ENCODE measurements at places on chromosomes 11 and 22. TPM values are rescaled to one million over a fixed set of nuclear protein-coding genes. Genes with fewer than 3 reads are reported as not detected.

Gene PI4KA
- 148 TPM for total RNA-seq

Gene APOA1
- 1.3 TPM for total RNA-seq

Gene ADAMTS15
- total RNA-seq: 0.05 TPM

Gene JAM3
- total RNA-seq: 9.1 TPM

Gene C11orf91
- total RNA-seq: 0.47 TPM

GRCh38 chr11:35893796-35894475, 49.9 kb upstream of the LDLRAD3 start:
- no peak for DNase-seq

DNA sequence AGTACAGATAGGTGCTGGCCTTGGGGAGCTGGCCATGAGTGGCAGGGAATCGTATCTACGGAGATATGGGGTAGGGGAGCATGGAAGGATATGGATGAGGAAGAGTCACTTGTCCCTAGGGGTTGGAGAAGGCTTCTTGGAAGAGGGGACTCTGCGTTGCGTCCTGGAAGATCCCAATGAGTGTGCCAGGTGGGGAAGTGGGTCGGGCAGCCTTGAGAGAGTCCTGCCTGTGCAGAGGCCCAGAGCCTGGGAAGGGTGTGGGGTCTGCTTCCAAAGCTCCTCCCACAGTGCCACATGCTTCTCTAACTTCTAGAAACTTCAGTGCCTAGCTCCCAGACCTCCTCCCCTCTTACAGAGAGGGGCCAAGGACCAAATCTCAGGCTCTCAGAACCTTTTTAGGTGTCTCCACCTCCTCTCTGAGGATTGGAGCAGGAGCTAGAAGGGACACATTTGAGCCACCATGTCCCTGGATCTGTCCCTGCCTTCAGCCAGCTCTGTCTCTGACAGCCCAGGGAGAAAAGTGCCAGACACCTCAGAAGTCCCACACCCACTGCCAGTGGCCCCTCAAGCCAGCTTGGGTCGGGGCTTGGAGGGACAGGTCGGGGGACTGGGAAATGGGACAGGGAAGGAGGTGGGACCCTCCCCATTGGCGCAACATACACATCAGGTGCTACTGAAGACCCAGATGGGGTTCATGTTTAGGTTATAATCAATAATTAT, 11.0 kb downstream of the RHBDD3 start:
- no peak for DNase-seq

- no peak for DNase-seq
Measured at GRCh38 chr22:38866399-38867123, 5.5 kb downstream of the CBX6 start.

Data from naive thymus-derived CD8-positive, alpha-beta T cell (primary cell).